ENCODE measurements at places on chromosomes 1 and 21. TPM values are rescaled to one million over a fixed set of nuclear protein-coding genes. Genes with fewer than 3 reads are reported as not detected.
A peak's percentile ranks its signal among the peaks of the same experiment; 100 is the strongest.

Gene SPRR5
- total RNA-seq, result 0.78 TPM

Gene MSH4
- 0.75 TPM for total RNA-seq

Gene ZNF683
- not detected for total RNA-seq

Gene LEFTY1
- not detected for total RNA-seq

Gene KIF21B
- total RNA-seq, result 0.91 TPM

Gene CD244
- not detected for total RNA-seq

Gene C1orf94
- not detected for total RNA-seq

GRCh38 chr1:119737040-119737682, 25.4 kb downstream of the PHGDH start:
- DNase-seq, result peak; percentile 83

GRCh38 chr1:65724151-65724550, 68.5 kb upstream of the PDE4B start:
- no peak for DNase-seq

DNA sequence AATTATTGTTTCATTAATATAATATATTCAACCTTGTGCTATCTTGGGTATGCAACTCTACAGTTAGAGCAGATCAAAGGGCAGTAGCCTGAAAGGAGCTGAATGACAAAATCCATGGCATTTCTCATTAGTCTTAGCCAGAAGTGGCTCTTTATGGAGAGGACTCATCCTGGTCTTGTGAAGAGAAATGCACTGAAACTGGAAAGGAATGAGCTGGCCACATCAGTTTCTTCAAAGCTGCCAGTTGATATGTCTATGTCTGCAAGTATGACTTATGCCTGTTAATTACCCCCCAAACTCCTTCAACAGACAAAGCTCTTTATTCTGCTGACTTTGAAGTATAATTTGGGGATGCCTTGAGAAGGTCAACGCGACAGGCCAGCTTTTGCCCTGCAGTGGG, 119.0 kb upstream of the UBE2U start:
- no peak for DNase-seq

DNA sequence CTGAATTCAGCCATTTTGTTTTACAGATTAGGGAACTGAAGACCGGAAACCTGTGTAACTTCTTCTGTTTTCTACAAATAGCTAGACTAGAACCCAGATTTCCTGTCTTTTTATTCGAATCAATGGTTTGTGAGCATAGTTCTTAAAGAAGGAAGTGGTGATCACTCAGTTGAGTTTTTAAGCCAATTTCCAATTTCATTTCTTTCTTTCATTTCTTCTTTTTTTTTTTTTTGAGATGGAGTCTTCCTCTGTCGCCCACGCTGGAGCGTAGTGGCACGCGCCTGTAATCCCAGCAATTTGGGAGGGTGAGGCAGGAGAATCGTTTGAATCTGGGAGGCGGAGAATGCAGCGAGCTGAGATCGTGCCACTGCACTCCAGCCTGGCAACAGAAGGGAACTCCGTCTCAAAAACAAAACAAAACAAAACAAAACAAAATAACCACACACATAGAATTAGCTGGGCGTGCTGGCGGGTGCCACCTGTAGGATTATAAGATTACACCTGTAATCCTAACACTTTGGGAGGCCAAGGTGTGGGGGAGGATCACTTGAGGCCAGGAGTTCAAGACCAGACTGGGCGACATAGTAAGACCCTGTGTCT, 3.0 kb upstream of the MDM4 start:
- no peak for DNase-seq

- DNase-seq, result no peak
Measured at GRCh38 chr1:13540866-13541265, 27.1 kb upstream of the LRRC38 start.

DNA sequence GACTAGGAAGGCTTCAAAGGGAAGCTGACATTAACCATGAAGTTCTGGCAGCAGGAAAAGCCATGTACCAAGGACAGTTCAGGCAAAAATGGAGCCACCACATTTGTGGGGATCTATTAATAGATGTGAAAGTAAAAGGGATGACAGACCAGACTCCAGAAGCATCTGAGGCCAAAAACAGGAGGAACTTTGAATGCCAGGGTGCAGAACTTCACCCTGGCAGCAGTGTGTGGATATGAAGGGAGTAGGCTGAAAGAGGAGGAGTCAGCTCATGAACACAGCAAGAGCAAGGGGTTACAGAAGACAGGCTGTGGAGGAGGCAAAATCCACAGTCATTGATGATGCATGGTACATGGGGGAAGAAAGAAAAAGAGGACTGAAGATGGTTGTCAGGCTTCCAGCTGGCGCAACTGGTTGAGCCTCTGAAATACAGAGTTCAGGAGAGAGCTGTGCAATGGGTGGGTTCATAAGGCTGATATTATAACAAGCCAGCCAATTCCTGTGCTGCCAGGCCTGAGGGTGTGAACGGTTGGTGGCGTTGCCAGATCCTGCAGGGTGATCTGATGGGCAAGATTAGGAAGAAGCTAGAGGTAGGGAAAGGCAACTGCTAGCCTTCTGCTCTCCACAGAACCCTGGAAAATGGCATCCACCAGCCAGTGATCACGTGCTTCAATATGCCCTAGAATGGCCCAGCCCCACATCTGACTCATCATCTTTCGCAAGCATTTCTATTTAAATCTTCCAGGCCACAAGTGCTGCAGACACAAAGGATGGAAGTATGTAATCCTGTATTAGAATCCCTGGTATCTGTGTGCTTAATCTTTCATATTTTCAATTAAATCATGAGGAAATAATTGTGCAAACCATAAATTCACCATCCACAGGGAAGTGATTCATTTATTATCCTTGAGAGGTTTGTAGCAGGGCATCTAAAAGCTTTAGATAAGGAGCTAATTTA, 81.9 kb downstream of the SLC25A24 start:
- no peak for DNase-seq

GRCh38 chr1:56808410-56808809, 10.8 kb downstream of the FYB2 start:
- DNase-seq, result no peak

DNA sequence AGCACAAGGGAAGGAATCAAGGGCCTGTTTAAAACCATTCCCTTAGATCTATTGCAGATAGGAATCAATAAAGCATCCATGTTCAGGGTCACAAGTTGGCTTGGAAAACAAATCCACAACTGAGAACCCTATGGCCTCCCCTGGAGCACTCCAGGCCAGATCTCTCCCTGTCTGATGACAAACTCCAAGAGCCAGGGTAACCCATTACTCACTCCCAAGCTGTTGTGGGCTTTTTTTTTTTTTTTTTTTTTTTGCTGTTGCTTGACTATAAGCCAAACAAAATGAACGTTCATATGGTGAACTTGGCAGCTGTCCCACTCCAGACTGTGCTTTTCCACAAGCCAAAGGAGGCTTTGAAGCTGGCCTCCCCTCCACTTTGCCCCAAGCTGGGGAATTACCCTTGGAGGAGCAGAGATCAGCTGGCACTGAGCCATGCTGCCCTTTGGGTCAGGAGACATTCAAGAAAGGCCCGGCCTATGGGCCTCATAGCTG, 35.7 kb upstream of the VAV3 start:
- peak; percentile 72 for DNase-seq

DNA sequence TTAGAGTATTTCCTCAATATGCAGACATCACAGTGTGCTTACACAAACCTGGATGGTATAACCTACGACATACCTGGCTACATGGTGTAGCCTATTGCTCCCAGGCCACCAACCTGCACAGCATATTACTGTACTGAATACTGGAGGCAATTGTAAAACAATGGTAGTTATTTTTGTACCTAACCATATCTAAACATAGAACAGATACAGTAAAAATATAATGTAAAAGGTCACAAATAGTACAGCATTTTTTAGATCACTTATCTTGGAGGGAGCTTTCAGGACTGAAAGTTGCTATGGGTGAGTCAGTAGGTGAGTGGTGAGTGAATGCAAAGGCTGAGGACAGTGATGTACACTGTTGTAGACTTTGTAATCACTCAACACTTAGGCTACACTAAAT, 492.3 kb downstream of the MRPL39 start:
- no peak for DNase-seq

- DNase-seq, result no peak
Measured at GRCh38 chr1:248196965-248197364, at the start of gene OR2M3. Gene OR2M3, plus strand, starts transcription at chr1:248197265. Its CDS starts 5,803 bp downstream, at chr1:248203068.

All from mammary epithelial cell (primary cell).